ENCODE measurements at places on chromosomes 12 and 14.
A peak's percentile ranks its signal among the peaks of the same experiment; 100 is the strongest.

DNA sequence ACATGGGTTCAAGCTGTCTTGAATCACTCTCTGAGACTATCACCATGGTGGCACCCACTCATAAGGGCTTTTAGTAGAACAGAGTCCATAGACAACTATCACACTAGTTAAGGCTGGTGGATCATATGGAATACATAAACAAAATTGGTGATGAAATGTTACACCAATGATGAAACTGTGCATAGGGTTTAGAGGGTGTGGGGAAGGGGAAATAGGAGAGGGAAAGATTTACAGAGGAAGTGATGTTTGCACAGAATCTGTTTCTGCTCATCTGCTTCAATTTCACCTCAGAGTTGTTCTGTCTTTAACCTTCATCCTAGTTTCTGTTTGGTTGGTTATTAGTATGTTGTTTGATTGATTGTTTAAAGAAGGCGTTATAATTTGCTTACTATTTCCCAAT is 2.4 kb upstream of the RXYLT1 start:
- DNase-seq, result no peak

DNA sequence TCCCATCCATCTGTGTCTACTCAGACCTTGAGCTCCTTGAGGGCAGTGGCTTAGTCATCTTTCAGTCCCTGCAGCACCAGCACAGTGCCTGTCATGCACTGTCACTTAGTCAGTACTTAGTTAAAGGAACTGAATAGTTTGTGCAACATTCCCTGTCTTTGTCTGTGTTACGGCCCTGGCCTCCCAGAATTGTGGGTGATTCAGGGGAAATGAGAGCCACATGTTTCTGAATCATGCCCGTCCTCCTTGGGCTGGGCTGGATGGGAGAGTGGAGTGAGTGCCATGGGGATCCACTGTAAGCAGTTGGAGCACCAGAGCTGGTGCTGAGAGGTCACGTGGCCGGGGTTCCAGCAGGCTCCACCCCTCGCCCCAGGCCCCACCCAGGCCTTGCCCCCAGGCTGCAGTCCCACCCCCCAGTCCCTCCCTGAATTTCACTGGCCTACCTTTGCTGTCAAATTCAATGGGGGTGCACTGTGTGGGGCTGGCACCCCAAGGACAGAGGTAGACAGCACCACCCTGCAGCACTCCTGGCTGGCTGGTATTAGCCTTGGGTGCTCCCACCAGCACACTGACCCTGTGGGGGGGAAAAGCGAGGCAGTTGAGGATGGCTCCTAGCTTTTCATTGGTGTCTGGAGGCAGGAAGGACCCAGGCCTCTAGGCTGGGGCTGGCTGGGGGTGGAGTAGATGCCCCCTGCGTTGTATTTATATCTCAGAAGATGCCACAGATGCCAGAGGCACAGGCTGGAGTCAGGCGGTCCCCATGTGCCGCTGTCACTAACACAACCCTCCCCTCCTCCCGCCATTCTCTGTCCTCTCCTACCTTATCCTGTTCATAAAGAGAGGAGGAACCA is 7.5 kb downstream of the ITGA5 start:
- DNase-seq, result peak; percentile 68

GRCh38 chr14:77931441-77931840 is 131.5 kb downstream of the ADCK1 start:
- no peak for DNase-seq

DNA sequence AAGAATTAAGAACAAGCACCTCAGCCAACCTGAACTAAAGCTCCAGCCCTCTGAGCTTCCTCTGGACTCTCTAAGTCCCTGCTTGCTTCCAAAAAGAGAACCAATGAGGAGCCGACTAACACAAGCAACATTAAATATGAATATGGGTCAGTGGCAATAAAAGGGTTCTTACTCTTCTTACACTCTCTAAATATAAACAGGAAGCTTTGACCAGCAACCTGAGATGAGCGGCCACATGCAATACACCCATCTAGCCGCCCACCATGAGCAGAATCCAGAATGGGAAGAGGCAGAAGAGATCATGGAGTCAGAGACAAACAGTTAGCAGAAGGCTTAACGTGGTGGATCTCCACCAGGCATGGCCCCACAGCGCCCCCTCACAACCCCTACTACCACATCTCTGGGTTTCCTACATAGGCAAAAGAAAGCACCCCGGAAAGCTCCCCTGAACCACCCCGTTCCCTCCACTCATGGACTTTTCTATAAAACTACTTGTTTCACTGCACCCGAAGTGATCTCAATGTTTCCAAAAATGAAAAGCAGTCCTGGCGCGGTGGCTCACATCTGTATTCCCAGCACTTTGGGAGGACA is 59.4 kb downstream of the TTC7B start:
- no peak for DNase-seq

- DNase-seq, result peak; percentile 40
Measured at GRCh38 chr12:130826151-130826801, 12.8 kb downstream of the STX2 start.

- DNase-seq, result no peak
Measured at GRCh38 chr14:33675415-33676130, 275.3 kb downstream of the EGLN3 start.

GRCh38 chr12:67632005-67632404 is 16.5 kb upstream of the DYRK2 start:
- DNase-seq, result no peak

DNA sequence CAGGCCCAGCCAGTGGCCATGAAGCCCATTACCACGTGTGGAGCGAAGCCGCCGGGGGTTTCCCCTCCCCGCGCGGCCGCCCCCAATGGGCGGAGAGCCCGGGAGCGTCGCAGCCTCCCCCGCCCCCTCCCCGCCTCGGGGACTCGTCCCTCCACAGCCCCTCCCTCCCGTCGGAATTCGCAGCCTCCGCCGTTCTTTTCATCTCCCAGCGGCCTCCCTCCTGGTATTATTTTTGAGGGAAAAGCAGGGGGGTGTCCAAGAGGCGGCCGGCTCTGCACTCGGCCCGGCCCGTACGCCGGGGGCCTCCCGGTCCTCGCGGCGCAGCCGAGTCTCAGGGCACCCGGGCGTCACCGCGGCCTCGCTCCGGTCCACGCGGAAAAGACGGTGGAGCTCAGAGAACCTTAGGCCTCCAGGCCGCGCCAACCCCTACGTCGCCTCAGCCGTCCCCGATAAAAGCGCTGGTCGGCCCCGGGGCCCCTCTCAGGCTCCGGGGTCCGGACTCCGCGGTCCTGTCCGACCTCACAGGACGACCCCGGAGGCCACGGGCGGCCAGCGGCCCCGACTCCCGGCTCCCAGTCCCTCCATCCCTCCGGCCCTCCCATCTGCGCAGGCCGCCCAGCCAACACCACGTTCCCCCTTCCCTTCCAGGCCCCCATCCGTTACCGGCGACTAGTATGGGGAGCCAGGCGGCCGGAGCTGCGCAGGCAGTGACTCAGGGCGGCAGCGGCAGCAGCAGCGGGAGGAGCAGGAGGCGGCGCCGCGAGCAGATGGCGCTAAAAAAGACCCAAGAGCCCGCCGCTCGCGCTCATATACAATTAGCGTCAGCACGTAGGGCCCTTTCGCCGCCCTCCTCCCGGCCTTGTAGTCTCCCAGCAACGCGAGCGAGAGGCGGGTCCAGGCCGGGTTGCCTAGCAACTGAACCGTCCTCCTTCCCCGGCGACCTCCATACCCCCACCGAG is at the start of gene NAP1L1:
TSS of gene NAP1L1 (minus strand) at position 782 of the 959 bp plus-strand sequence. CDS start 10,466 bp downstream, outside the sequence.
- peak; percentile 93 for DNase-seq

GRCh38 chr14:96233661-96234060 is 22.3 kb upstream of the BDKRB1 start:
- no peak for DNase-seq

GRCh38 chr12:101527682-101528081 is 52.5 kb downstream of the SPIC start:
- no peak for DNase-seq

DNA sequence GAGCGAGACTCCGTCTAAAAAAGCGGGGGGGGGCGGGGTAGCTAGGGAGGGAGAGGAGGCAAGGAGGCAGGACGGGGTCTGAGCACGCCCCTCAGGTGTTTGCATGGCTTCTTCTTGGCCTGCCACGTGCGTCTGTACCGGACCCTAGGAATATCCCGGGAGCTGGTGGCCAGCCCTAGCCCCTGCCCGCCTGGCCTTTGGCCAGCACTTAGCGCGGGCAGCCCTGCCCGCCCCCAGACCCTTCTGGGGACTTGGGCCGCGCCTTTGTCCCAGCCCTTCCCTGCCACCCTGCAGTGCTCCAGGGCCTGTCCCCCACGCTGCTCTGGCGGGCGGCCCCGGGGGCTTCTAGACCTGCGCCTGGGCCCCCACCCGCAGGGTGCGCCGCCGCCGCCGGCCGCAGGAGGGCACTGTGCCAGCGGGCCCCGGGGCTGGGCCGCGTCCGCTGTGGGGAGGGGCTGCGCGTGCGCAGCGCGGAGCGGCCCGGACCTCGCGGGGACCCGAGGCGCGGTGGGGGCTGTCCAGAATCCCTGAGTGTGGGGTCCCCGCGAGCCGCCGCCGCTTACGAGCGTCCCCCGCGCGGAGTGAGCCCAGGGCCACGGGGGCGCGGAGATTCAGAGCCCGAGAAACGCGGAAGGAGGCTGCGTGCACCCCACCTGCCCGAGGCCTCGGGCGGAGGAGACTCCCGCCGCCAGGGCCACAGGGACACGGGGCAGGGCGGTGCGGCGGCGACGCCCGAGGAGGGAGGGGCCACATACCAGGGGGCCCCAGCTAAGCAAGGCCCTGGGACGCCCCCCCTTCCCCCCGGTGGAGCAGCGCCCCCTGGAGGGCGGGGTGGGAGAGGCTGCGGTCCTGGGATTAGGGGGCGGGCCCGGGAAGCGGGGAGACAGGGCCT is 21.0 kb downstream of the SLC25A29 start:
- peak; percentile 70 for DNase-seq

GRCh38 chr14:26855077-26855753 is 257.4 kb upstream of the NOVA1 start:
- no peak for DNase-seq

- DNase-seq, result no peak
Measured at GRCh38 chr12:119713551-119714031, 45.7 kb downstream of the PRKAB1 start.

DNA sequence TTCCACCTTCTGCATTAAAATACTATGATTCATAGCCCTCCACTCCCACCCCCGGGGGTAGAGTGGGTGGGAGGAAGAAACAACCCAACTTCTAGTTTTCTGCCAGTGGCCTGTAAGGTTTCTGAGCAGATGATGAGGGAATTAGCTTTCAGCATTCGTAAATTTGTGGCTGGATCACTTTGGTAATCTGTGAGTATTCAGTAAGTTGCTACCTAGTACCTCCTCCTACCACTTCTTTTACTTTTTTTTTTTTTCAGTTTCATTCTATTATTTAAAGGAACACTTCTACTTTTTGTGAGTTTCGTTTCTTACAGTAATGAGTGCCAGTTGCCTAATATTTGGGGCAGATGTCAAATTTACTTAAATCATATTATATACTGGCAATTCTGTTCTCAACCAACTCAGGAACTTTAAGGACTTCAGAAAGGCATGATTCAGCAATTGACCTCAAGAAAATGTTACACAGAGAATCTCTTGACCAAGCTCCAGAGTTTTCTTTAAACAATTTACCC is 42.4 kb upstream of the EMP1 start:
- DNase-seq, result no peak

- DNase-seq, result no peak
Measured at GRCh38 chr14:85142982-85143381, 387.0 kb upstream of the FLRT2 start.

DNA sequence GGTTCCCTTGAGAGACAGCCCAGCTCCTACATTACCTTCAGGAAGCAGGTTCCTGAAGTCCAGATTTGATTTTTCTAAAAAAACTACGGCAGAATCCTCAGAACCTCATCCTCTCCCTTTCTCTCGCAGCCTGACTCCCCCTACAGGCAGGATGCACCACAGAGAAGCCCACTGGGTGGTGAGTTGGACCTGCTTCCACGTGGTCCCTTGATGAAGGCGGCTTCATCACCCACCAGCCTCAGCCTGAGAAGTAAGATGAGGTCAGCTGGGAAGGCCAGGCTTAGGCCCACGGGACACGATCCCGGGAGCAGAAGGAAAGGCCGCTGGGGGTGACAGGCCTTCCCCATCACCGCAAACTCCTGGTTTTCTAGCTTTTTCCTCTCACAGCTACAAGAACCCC is 83.0 kb downstream of the ACTN1 start:
- no peak for DNase-seq

GRCh38 chr14:24051176-24051788 is 527 bp upstream of the CARMIL3 start:
- DNase-seq, result no peak

Data from T-helper 1 cell (primary cell).